NCI-H748 treated with DMSO at 0.1 percent for 48 hours (cell line): ENCODE measurements at places on chromosomes 12 and 14.

- peak; percentile 99 for DNase-seq
Observed at GRCh38 chr12:15356951-15357364, 34.6 kb downstream of the PTPRO start.

DNA sequence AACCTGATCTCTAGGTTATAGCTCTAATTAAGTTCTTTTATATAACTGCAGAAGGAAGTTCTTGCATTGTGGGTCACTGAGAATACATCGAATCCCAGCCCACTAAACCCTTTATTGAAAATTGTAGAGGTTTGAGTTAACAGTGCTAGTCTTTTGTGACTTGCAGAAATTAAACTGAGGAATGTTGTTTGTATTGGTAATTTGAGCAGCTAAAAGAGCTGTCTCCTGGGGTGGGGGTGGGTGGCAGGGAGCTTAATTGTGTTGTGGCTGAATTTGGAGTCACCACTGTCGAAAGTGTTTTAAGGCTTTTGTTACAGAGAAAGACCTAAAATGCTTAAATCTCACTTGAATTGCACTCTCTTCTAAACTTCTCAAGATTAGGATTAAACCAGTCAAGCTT, 3.2 kb upstream of the COX8C start:
- peak; percentile 65 for DNase-seq

GRCh38 chr12:94059394-94060368, 88.7 kb upstream of the PLXNC1 start:
- no peak for DNase-seq

- DNase-seq, result no peak
Observed at GRCh38 chr12:52045794-52046199, 5.4 kb upstream of the NR4A1 start.

DNA sequence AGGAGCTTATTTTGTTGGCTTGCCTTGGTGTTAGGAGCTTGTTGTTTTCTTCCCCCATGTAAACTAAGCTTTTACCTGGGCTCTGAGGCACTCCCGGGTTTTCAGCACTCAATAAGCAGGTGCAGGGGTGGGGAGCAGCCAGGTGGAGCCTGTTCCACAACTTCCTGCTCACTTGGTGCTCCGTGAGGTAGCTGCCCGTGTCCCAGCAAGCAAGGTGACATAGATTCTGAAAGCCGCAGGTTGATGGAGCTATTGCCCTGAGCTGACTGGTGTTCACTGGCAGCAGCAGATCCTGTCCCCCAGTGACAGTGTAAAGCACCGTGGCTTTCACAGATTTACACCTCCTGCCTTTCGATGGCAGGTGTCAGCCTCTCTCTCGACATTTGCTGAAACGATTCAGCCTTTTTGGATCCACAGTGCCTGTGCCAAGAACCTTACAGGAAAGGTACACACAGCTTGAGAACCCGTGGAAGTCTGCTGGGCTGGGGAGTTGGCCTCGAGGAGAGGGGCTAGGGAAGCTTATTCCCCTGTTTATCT, 295.7 kb upstream of the FKBP4 start:
- no peak for DNase-seq

DNA sequence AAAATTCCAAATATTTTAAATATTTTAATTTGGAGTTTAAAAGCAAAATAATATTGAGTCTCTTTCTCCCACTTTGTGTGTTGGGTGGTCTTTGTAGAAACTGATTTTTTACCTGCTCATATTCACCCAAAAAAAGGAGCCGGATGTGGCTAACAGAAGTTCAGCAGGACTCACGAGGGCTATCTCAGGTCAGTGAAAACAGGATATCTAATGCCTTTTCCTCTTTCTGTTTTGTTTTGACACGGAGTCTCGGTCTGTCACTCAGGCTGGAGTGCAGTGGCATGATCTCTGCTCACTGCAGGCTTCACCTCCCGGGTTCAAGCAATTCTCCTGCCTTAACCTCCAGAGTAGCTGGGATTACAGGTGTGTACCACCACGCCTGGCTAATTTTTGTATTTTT, 30.8 kb downstream of the COA8 start:
- DNase-seq, result no peak

DNA sequence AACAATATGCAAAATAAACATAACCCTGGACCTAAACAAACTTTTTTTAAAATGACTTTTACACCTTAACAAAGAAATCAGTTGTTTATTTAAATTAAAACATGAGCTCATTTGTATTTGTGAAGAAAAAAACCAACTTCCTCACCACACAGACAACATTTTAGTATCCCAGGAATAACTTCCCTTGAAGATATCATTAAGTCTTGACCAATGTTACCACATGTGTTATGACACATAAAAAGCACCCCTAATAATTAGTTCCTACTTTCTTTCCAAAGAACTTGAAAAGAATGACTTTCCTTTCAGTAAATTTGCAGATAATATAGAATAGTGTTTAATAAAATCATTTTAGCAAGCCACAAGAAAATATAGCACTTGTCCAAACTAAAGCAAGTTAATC, 42.4 kb downstream of the DUSP16 start:
- DNase-seq, result no peak

GRCh38 chr14:89624500-89625156, 207.6 kb upstream of the FOXN3 start:
- no peak for DNase-seq

GRCh38 chr12:15977999-15978951, 67.1 kb downstream of the DERA start:
- DNase-seq, result no peak

GRCh38 chr12:121530600-121531355, 50.0 kb downstream of the KDM2B start:
- no peak for DNase-seq

DNA sequence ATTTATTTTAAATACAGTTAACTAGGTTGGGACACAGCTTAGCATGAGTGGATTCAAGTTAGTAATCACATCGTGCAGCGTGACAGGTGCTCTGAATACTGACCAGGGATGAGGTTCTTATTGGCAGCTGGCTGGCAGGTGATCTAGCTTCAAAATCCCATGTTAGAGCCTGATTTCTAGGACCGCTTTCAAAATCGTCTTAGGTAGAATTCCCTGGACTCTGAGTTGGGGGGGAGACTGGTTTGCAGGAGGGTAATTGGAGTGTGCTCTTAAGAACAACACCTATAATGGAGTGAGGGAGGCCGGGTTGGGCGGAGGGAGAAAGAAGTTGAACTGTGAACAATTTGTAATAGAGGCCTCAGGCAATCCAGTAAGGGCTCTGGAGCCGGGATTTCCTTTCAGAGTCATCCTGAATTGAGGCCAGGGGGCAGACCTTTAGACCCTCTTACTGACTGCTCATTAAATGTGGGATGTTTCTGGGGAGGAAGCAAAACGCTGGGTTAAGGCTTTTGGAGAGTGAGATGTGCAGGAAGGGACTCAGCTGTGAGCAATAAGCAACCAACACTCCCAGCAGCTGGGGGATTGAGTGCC, 874 bp upstream of the YARS2 start:
- peak; percentile 71 for DNase-seq

DNA sequence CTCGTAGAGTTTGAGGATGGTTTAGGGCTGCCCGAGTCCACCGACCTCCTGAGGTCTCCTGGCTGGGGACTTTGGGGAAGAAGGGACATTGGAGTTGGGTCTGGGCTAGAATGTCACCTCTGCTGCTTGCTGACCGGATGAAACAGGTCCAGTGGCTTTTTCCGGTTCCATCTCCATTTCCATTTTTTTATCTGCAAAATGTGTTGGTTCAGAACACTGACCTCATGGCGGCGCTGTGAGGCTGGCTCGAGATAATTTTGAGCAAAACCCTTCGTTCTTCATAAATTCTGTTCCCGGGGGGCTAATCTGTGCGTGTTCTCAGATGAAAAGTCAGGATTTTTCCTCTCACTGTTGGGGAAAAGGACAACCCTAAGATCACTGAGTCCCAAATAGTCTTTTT, 11.7 kb upstream of the MYL2 start:
- no peak for DNase-seq

DNA sequence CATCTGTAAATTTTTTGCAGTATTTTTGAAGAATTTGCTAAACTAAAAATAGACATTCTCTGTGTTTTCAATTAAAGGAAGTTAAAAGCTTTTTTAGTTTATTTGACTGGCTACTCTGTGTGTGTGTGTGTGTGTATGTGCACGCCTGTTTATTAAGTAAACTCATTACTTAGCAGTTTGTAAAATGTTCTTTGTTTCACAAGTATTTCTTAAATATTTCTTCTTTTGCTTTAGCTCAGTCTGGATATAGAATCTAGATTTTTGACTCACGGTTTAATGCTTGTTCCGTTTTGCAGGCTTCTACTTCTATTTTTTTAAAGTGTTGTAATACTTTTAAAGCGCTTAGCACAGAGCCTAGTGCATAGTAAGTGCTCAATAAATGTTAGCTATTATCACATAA, 46.5 kb upstream of the KCNMB4 start:
- DNase-seq, result no peak

DNA sequence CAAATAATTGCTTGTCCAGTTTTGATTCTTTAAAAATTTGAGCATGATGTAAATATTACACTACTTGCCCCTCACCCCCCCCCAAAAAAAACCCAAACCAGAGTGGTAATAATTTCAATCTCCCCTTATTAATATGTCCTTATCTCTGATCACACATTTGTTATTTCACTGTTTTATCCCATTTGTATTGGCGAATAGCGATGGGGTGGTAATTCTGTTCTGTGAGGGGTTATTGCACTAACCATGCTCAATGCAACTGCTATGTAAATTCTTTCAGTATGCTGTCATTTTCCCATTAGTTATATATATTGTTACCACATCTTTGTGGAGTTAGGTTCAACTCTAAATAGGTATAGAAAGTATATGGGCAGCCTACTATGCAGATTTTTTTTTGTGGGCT, 1.1 kb downstream of the RIMKLB start:
- no peak for DNase-seq

DNA sequence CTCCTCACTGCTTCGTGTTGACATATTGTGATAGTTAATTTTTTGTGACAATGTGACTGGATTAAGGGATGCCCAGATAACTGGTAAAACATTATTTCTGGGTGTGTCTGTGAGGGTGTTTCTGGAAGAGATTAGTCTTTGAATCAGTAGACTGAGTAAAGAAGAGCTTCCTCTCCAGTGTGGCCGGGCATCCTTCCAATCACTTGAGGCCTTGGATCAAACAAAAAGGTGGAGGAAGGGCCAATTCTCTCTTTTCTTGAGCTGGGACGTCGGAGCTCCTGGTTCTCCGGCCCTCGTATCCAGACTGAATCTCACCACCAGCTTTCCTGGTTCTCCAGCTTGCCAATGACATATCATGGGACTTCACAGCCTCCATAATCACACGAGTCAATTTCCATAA, 240.4 kb downstream of the CHST11 start:
- no peak for DNase-seq

GRCh38 chr12:34604227-34604626, 581.9 kb downstream of the ALG10 start:
- DNase-seq, result no peak

GRCh38 chr14:76761960-76762410, 717 bp downstream of the VASH1 start:
- no peak for DNase-seq

- no peak for DNase-seq
Observed at GRCh38 chr12:93121729-93122488, 192.8 kb upstream of the EEA1 start.

DNA sequence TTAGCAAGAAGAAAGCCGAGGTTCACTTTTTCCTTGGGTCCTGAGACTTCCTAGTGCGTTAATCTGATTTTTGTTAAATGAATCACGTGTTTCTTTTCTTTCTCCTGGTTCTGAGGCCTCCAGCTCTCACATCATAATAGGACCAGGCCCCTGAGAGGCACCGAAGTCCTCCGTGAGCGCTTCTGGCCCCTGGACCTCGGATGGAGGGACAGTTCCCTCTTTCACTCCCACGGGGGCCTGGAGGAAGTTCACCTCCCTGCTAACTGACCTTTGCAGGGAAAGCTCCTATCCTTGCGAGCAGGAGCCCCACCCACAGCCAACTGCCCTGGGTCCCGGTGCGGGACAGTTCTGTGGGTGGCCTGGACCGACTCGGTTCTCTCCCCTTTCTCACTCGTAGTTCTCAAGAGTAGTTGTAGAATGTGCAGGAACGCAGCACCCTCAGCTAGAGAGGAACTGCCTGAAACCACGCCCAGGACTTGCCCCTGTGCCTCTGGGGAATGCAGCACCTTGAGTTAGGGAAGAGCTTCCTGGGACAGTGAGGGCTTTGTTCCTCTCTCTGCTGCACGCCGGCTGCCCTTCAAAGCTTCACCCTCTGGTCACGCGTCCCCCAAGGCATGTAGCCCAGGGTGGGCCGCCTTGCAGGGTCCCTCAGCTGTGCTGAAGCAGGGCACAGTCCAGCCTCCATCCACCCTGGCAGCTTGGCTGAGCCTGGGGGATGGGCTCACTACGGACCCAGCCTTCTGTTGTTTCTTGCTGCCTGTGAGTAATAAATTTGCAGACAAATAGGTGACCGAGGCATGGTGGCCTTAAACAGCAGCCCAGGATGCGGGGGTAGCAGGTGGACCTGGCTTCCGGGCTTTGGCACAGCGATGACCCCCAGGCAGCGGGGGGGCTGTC, 264.6 kb downstream of the ADGRD1 start:
- no peak for DNase-seq

DNA sequence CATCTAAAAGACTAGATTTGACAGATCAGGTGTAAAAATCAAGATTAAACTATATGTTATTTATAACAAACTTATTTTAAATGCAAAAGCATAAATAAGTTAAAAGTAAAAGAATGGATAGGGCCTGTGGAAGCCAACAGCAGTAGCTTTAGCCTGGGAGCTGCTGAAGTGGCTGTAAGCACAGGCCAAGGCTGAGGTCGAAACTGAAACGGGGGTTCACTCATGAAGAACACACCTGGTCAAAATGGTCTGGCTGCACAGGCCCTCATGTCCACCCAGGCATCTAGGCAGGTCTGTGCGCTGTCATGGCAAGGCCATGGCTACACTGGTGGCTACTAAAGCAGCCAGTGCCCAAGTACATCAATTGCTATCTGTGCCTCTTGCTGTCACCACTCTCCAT, 23.1 kb downstream of the CATSPERB start:
- DNase-seq, result no peak

DNA sequence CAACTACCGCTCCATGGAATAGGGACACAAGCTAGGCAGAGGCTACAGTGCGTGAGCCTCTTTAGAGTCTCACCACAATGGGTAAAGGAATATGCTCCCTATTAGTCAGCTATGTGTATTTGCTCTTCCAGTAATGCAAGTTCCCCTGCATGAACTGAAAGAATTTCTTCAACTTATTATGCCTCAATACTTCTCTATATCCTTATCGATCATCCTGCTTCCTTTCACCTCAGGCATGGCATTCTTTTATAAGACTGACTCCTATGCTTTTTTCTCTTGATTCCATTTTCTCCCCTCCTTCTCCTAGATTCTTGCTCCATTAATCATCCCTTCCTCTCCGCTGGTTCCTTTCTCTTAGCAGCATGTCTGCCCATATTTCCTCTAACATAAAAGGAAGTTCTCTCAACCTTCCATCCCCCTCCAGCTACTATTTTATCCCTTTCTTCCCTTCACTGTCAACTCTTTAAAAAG, 94.5 kb upstream of the CPM start:
- DNase-seq, result no peak
